Right ventricle myocardium superior (tissue), 1 donor: ENCODE measurements at places on chromosomes 16 and 17.
A peak's percentile ranks its signal among the peaks of the same experiment; 100 is the strongest.

DNA sequence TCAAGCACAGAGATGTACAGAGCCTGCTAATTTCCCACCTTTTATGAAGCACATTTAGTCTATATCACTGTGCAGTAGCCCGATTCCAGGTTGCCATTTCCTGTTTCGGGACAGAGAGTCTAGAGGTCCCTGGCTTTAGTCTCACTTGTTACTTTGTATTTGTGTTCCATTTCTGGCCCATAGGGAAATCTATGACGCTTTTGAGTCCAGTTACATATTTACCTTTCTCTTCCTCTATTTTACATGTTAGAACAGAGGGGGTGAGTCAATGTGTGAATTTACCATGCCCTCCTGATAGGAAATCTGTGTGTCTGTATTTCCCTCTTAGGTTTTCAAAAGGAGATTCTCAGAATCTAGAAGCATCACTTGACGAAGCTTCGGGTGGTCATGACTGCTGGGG lies 227.1 kb upstream of the ZFHX3 start:
- DNase-seq: no peak

DNA sequence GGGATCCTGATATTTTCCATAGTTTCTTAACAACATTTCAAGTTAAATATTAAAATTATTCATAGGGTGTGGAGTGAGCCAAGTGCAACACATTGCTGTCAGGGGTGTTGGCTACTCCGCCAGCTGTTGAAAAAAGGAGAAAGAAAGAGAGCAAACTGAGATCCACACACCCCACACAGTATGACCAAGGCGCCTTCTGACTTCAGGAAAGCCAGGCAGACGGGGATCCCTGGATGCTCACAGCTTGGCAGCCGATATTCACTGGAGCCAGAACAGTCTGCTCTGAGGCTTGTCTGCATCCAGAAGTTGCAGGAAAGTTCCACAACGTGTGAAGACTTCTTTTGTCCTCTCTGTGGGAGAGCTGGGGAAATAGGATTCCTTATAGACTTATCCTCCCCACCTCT lies 9.3 kb downstream of the CHD9NB start:
- DNase-seq: no peak

DNA sequence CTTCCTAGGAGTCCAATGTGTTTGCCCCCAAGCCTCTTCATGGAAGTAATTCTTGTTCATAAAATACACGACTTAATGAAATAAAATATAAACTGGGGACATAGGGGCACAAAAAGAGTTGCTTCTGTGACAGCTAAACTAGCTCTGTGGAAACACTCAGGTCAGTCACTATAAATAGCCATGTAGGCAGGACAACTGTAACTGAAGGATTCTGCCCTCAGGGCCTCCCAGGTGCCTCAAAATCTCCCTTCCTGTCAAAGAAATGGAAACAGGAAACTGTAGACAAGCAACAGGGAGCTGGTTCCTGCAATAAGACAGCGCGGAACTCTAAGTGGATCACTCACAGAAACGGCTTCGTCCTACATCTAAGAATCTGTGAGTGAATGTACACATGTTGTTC lies 178.1 kb upstream of the ZFHX3 start:
- DNase-seq: no peak

GRCh38 chr16:65121870-65122723 lies at the start of gene CDH11:
Gene CDH11, minus strand, starts transcription at chr16:65122063. Its CDS starts 117,194 bp downstream, at chr16:65004869.
- peak; percentile 73 for DNase-seq

GRCh38 chr17:31778523-31778922 lies 80.5 kb downstream of the COPRS start:
- no peak for DNase-seq

DNA sequence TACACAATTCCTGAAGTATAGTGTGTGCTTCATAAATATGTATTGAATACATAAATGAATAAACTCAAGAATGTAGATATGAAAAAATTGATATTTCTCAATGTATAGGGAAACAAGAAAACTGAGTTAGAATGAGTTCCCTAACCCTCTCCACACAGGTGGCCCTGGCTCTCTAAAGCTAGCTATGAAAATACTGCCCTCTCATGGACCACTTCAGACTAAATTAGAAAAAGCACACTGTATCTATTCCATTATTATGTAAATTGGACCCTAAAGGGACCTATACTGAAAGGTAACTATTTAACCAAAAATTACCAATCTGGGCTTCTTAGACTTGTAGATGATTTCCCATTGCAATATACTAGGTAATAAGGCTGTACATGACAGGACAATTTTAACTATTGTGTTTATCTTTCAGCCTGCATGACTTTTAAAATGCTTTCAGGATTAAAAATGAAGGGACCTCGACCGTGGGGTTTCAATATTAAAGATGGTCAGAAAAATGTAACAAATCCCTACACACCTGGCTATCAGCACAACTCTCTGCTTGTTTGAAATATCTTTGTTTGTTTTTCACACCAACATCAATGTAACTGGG lies 672.5 kb upstream of the KIF2B start:
- DNase-seq: no peak

GRCh38 chr17:81328489-81328888 lies 33.4 kb upstream of the SLC38A10 start:
- DNase-seq: no peak

- no peak for DNase-seq
Observed at GRCh38 chr16:9402293-9402860, 310.9 kb downstream of the HAPSTR1 start.

GRCh38 chr16:65034915-65035314 lies 86.9 kb downstream of the CDH11 start:
- no peak for DNase-seq

DNA sequence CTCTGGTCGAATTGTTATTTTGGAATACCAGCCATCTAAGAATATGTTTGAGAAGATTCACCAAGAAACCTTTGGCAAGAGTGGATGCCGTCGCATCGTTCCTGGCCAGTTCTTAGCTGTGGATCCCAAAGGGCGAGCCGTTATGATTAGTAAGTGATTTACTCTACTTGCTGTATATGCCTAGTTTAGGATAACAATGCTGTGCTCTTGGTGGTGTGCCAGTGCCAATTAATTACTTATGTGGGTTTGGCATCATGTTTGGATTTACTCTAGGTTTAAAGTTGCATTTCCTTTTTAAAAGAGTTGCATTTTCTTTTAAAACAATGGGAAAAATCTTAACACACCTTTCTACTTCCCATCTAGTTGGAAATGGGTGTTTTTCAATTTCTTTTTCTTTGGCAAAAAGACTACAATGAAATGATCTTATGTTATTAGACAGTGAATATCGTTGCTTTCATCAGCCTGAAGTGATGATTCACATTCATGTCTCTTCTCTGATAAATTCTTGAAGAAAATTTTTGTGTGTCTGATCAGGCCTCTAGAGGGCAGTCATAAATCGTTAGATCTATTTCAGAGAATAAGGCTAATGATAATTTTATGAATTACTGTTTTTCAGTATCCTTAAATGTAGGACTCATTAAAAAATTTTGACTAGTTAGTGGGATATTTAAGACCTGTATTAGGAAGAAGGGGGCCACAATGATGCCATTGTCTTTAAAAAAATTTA lies 5.6 kb downstream of the SF3B3 start:
- DNase-seq: no peak

DNA sequence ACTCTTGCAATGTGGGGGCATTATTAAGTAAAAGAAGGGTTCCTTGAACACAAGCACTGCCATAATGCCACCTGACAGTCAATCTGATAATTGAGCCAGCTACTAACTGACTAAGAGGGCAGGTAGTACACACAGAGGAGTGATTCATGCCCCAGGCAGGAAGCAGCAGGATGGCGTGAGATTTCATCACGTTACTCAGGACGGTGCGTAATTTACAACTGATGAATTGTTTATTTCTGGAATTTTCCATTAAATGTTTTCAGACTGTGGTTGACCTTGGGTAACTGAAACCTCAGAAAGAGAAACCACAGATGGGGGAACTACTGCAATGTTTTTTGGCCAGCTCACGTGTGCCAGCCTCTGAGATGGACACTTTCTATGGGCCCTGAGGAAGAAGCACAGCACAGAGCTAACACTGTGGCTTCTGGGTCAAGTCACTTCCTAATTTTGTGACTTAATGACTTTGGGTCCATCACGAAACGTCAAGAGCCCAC lies 46.7 kb downstream of the C17orf67 start:
- DNase-seq: no peak

GRCh38 chr17:42698736-42699414 lies 16.5 kb downstream of the CNTNAP1 start:
- DNase-seq: no peak

- DNase-seq: no peak
Observed at GRCh38 chr17:8039611-8040168, 831 bp downstream of the ALOX15B start.

DNA sequence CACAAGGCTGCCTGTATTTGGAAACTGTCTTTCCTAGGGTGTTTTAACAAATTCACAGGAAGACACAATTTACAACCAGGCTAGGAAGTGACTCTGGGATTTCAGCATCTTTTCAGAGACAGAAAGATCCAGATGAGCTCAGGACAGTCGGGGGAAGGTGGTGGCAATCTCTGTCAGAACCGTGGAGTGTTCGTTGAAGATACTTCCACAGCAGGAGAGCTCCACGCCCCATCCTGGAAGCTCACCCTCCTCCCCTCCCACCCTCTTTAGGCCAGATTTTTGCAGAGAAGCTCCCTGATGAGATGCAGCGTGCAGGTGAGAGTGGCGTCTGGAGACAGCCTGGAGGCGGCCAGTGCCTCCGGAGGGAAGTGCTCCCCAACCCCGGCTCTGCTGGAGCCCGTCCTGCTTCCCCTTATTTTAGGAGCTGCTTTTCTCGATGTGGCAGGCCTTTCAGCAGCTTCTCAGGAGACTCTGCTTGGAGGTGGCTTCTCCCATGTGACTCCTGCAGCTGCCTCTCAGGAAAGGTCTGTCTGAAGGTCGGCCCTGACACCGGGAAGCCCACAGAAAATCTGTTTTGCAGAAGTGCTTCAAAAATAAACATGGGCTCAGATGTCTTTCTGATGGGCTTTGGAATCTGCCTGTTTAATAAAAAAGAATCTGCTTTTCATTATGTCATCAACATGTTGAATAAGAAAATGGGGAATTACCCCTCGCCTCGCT lies 186.4 kb upstream of the CHMP6 start:
- DNase-seq: no peak

GRCh38 chr17:292016-292415 lies 60.6 kb downstream of the RPH3AL start:
- no peak for DNase-seq

GRCh38 chr16:30947859-30948666 lies 805 bp upstream of the ORAI3 start:
- peak; percentile 84 for DNase-seq

- no peak for DNase-seq
Observed at GRCh38 chr17:72984926-72985325, 107.6 kb downstream of the SLC39A11 start.

- DNase-seq: peak; percentile 88
Observed at GRCh38 chr16:30740364-30741251, 7.6 kb upstream of the PHKG2 start.

- DNase-seq: no peak
Observed at GRCh38 chr16:53224951-53225533, 170.3 kb downstream of the CHD9 start.

DNA sequence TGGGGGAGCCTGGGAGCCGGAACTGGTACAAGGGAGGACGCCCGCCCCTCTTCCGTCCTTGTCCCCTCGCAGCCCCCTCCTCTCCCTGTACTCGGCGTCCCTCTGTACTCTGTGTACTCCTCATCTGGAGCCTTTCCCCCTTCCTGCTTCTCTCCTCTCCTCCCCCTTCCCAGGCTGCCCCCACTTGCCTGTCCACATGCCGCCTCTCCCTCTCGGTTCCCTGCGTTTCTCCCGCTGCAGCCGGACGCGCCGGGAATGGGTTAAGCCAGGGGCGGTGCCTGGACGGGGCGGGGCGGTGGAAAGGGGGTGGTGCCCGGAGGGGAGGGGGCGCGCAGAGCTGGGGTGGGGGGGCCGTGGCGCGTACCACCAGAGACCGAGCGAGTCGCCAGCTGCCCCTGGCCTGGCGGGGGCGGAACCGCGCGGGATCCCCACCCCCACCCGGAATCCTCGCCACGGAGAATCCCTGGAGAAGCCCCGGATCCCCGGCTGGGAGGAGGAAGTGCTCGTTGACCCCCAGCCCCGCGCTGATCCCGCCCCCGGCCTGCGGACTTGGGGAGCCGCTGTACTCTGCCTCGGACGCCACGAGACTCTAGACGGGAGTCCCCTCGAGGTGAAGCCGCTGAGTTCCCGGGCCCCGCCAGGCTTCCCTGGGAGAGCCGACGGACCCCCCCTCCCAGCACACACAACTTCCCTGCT lies 22.6 kb downstream of the GJD3 start:
- peak; percentile 90 for DNase-seq
